ENCODE measurements at places on chromosomes 12 and 14.

GRCh38 chr12:122523846-122524718 is 2.7 kb downstream of the RSRC2 start:
- no peak for DNase-seq

DNA sequence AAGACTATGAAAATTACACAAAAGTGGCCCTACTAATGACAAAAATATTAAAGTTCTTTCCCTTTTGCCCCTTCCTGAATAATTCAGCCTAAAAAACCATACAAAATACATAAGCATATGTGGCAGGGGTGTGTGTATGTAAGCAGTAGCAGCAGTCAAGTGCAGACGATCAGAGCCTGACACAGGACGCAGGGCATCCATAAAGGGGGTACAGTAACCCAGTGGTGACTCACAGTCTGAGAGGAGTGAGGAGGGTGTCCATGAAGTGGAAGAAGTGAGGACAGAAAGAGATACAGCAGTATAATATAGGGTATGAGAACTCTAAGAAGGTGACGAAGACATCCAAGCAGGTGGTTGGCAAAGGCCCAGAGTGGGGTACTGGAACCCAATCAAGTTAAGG is 56.7 kb downstream of the RALGAPA1 start:
- DNase-seq: no peak

DNA sequence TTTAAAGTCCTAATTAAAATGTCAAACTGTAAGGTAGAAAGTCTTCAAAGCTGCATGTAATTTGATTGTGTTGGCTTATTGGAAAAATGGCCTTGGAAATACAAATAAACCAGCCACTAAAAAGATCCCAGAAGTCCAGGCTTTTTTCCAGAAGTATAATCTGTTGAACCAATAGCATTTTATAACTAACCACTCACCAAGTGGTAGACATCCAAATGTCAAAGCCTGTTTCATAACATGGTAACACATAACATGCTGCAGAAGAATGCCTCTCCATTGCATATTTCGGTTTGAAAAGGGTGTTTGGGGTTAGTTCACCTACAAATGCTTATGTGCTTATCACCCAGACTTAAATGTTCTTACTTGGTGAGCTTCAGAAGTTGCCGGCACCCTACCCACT is 183.7 kb upstream of the DIO2 start:
- no peak for DNase-seq

DNA sequence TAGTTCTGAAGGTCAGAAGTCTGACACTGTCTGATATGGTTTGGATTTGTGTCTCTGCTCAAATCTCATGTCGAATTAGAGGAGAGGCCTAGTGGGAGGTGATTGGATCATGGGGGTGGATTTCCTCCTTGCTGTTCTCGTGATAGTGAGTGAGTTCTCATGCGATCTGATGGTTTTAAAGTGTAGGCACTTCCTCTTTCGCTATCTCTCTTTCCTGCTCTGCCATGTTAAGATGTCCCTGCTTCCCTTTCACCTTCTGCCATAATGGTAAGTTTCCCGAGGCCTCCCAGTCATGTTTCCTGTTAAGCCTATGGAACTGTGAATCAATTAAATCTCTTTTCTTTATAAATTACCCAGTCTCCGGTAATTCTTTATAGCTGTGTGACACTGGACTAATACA is 84.1 kb upstream of the TMTC1 start:
- DNase-seq: no peak

Data from activated naive CD4-positive, alpha-beta T cell (primary cell).